Amniotic epithelial cell (primary cell): ENCODE measurements at places on chromosomes 11 and 22.

DNA sequence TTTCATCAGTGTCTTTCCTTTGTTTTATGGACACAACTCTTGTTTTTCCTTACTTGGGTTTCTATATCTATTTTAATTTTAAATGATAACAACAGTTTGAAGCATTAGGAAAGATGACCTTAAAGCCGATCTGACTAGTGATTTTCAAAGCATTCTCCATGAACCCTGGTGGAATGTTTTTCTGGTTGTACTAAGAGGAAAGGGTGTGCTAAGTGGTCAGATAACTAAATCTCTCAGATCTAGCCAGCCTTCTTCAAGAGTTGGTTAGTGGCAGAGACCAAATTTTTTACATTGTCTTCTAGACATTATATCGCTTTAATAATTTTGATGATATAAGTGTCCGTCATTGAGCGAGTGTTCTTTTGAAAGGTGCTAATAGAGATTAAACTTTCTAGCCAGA is 134.4 kb downstream of the METTL15 start:
- DNase-seq, result peak; percentile 54

GRCh38 chr11:134691985-134692384 is 279.9 kb upstream of the B3GAT1 start:
- DNase-seq, result peak; percentile 73

DNA sequence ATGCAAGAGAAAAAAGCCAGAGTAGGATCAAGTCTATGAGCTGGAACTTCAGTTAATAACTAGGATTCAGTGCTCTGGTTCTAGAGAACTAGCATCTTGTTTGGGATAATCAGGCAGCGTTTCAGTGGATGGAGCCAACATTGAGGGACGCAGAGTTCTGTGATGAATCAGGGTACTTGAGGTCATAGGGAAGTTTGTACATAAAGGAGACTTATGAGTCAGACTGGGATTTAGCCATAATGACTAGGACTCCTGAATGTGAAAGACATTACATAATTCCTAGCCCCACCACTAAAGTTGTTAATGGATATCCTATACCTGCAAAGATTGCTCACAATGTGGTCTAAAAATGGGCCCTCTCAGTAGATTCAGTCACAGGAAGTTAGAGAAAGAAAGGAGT is 6.8 kb downstream of the SLN start:
- peak; percentile 91 for DNase-seq

- peak; percentile 61 for DNase-seq
These were observed 482.8 kb downstream of the SOX6 start for GRCh38 chr11:15873501-15873900.

GRCh38 chr11:113338730-113339129 is 24.3 kb downstream of the TTC12 start:
- DNase-seq, result no peak

DNA sequence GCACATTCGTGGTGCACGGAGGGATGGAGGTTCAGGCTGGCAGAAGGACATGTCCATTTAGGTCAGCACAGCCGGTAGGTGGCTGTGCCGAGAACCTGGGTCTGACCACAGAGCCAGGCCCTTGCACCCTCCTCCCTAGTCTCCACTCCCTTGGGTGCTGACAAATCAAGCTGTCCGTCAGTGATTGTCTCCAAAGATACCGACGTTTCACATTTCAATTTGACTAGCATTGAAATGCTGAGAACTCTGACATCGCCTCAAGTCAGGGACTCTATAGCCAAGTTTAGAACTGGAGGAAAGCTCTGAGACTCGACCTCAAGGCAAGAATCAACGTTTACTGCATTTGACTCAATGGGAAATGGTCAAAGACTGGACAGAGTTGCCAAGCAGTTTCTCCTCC is 1321.1 kb downstream of the TBC1D22A start:
- no peak for DNase-seq

DNA sequence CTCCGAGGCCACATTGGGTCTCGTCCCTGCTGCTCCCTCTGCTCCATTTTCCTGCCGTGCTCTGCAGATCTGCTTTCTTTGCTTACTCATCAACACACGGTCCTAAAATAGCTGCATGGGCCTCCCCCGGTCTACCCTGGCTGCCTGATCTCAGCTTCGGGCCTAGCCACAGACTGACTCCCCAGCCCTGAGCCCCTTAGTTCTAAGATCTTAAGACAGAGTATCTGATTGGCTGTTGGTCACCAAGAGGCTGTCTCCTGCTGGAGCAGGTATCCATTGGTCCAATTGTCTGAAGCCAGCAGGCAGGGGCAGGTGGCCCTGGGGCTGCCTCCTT is 53.7 kb upstream of the NECTIN1 start:
- no peak for DNase-seq

GRCh38 chr11:33869481-33870422 is 22.1 kb downstream of the LMO2 start:
- DNase-seq, result no peak

GRCh38 chr22:41532908-41533825 is 11.1 kb downstream of the POLR3H start:
- DNase-seq, result peak; percentile 44

GRCh38 chr11:70675697-70676374 is 277.5 kb downstream of the CTTN start:
- no peak for DNase-seq

- no peak for DNase-seq
These were observed 27.7 kb upstream of the PARVB start for GRCh38 chr22:43996170-43996980.

DNA sequence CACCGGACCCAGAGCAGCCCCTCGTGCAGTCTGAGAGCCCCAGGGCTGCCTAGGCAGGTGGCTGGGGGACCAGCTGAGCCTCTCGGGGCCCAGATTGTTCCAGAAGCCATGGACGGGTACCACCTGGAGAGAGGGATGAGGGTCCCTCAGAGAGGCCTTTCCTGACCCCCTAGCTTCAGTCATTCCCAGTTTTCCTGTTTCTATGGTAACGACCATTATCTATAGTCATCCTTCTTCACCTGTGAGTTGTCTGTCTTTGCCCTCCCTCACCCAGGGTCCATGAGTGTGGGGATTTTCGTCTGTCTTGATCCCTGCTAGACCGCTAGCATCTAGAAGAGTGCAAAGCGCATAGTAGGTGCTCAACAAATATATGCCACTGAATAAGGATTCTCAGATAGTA is 76.3 kb upstream of the TCF20 start:
- no peak for DNase-seq

DNA sequence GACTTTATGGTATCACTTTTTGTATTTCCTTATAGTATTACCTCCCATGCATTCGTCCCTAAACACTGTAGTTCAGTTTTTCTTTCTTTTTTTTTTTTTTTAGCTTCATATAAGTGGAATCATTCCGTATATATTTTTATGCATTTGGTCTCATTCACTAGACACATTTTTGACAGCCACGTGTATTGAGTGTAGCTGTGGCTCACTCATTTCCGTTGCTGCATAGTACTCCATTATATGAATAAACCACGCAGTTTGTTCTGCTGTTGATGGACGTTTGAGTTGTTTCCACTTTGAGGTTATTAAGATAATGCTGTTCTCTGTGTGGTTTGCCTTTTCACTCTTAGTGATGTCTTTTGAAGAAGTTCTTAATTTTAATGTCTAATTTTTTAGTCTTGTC is 8.4 kb downstream of the APLP2 start:
- DNase-seq, result no peak

GRCh38 chr11:887589-887988 is 23.0 kb downstream of the CHID1 start:
- no peak for DNase-seq

- DNase-seq, result no peak
These were observed 67.9 kb downstream of the SCN3B start for GRCh38 chr11:123586568-123586967.
